ENCODE measurements at places on chromosomes 12 and 14. TPM values are rescaled to one million over a fixed set of nuclear protein-coding genes. Genes with fewer than 3 reads are reported as not detected.

DNA sequence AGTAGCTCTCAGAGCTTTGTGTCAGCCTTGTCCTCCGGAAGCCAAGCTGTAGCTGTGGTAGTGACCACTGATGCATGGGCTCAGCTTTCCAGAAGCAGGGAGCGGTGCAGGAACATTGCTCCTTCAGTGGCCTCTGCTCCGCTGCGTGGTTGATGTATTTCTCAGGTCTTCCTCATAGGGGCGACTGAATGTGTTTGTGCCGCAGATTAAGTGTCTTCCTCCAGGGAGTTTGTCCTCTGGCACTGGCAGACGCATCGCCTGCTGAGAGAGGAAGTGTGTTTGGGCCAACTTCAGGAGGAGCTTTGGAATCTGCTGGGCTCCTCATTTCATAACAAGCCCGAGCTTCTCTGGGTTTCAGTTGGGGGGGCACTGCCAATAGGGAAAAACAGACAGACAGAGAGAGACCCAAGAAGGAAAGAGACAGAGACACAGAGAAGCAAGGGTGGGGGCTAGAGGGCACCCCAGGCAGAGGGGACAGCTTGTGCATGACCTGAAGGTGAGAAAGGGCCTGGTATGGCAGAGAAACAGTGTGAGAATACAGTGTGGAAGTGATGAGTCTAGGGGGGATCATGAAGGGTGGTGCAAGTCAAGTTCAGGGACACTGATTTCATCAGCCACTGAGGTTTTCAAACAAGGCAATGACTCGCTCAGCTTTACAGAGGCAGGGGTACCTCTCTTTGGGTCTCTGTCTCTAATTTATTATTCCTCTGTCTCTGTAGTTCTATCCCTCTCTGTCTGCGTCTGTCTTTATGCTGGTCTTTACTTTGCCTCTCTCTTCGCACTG is 69.4 kb upstream of the PRIMA1 start:
- DNase-seq: no peak

TCTN1 gene
- total RNA-seq: 42.6 TPM

- no peak for DNase-seq
Measured at GRCh38 chr14:99976681-99977080, 88.5 kb upstream of the EVL start.

- DNase-seq: peak; percentile 30
Measured at GRCh38 chr12:27176765-27177164, 67.3 kb upstream of the STK38L start.

GRCh38 chr12:2112401-2112800 is 59.6 kb downstream of the CACNA1C start:
- DNase-seq: no peak

DNA sequence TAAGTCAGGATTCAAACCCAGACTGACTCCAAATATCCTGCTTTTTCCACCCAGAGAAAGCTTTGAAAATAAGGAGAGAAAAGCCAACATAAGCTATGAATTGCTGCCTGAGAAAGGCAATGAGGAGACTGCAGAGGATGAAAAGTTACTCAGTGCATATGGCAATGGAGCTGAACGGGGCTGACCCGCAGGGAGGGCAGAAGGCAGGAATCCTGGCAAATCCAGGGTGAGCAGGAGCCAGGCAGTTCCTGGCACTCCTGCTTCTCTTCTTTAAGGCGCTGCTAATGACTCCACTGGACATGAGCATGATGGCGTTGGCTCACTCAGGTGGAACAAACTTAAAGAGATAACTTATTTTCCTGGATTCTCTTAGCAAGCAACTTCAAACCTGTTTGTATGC is 95.2 kb upstream of the TMCC3 start:
- no peak for DNase-seq

- no peak for DNase-seq
Measured at GRCh38 chr14:55324812-55325211, 53.6 kb downstream of the FBXO34 start.

TTLL5 gene
- total RNA-seq: 16.2 TPM

NOPCHAP1 gene
- 24.4 TPM for total RNA-seq

DNA sequence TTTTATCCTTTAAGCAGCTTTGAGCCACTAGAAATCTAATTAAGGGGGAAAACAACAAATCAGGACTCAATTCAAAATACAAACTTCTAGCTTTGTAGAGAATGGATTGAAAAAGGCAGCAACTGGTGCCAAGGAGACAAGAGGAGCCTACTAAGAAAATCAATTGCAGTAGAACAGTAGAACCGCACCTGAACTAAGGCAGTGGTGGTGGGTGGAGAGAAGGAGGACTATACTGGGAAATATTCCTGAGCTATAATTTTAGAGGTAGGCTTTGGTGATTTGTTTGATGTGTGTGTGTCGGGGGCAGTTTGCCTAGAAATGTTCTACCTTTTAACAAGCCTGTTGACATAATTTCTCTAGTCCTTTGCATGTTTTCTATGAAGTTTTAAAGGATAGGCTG is 270.9 kb upstream of the SYT10 start:
- DNase-seq: no peak
